CD4-positive, alpha-beta T cell treated with Interleukin-17A for 4 hours (primary cell): ENCODE measurements at places on chromosomes 11 and 22.
A peak's percentile ranks its signal among the peaks of the same experiment; 100 is the strongest.

GRCh38 chr11:84747871-84748270, 879.3 kb downstream of the DLG2 start:
- DNase-seq = no peak

GRCh38 chr11:44065161-44065661, 859 bp upstream of the ACCS start:
- no peak for DNase-seq

DNA sequence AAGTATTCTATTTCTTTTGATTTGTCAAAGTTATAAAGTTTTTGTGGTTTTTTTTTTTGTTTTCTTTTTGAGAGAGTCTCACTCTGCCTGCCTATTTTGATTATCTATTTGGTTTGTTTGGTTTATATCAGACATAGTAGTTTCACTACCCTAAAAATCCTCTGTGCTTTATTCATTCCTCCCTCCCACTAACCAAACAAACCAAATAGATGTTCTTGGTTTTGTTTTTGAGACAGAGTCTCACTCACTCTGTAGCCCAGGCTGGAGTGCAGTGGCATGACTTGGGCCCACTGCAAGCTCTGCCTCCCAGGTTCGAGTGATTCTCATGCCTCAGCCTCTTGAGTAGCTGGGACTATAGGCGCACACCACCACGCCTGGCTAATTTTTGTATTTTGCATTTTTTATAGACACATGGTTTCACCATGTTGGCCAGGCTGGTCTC, 67.9 kb downstream of the ENTHD1 start:
- no peak for DNase-seq

GRCh38 chr11:107777110-107777509, 65.3 kb upstream of the SLN start:
- no peak for DNase-seq

DNA sequence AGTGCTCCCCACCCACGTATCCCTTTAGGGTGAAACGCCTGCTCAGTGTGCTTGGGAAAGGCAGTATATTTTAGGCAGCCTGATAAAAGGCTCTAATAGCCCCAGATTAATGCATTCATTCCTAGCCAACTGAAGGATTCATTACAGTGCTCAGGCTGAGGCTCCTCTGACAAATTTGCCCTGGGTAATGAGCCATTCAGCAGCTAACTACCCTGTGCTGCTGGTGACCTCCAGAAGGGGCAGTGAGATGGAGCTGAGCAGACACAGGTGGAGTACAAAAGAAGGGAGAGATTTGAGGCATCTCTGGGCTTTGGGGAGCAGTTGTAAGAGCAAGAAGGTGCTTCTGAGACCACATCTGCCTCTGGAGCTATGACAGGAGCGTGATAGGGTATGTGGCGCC, 817.0 kb downstream of the NTM start:
- DNase-seq = no peak

- no peak for DNase-seq
Measured at GRCh38 chr11:76730887-76731565, 52.1 kb upstream of the TSKU start.

- DNase-seq = no peak
Measured at GRCh38 chr11:92302770-92303169, 78.2 kb downstream of the FAT3 start.

GRCh38 chr11:69434471-69434931, 47.0 kb upstream of the LINC01488 start:
- DNase-seq = no peak

DNA sequence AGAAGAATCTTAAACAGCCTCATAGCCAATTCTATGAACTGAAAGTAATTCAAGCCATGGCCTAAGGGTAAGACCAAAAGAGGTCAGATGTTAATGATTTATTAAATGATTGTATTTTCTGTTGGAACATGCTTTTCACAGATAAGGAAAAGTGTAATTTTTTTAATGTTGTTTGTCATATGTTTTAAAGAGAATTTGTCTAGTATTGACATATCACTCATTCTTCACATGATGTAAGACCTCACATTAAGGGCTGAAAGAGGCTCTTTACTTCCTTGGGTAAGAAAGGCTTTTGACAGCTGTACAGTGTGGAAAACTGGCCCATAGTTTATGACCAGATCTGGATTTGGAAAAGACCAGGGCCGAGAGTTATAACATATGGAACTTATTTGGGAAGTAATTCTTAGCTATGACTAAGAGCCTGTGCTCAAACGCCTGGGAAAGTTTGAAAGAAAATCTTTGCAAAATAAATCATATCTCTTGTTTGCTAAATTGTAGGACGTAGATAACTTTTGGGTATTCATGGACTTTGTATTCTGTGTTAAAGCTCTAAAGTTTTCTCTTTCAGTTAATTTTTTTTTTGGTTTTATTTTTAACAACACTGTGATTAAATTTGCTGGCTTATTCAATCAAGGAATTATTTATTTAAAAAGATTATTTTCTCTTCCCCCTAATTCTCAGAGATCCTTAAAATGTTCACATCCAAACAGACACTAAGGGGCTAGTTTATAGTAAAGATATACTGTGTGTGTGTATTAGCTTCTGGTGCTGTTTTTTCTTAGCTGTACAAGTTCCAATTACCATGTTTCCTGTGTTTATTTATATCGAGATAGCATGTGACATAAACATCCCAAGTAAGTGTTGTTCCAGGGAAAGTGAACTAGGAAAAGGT, 162.2 kb downstream of the ARHGAP42 start:
- DNase-seq = no peak

DNA sequence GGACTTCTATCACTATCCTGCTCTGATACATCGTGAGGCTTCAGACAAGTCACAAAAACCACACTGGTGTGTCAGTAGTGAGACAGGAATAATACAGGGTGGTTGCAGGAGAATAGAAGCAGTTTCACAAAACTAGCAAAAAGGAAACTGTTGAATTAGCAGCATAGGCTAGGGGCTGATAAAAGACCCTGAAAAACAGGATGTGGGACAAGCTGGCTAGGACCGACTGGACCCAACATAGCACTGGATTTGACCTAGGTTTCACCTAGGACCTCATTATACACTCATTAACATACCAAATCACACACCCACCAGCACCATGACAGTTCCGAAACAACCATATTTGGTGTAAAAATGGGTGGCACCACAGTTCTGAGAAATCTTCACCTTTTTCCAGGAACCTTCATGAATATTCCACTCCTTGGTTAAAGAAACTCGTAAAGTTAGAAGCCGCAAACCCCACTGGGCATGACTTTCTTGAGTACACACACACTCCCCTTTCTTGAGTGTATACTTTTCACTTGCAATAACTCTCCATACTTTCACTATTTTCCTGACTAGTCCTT, 76.2 kb downstream of the SLC1A2 start:
- peak; percentile 12 for DNase-seq
